ENCODE measurements at places on chromosomes 13 and 19.

GRCh38 chr19:35044317-35045117 lies 3.0 kb downstream of the HPN start:
- DNase-seq = no peak

DNA sequence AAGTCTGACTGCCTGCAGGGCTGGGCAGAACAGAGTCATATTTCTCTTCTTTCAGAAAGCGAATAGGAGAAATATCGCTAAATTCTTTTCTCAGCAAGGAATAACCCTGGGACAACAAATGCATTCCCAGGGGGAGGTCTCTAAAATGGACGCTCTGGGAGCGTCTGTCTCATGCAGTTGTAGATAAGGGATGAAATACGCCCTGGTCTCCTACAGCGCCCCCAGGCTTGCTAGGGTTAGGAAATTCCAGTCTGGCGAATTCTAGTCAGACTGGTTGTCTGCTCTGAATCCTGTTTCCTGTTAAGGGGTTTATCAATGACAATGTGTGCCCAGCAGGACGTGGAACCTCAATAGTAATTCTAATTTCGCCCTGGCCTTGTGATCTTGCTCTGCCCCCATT lies 1214.1 kb downstream of the DIAPH3 start:
- DNase-seq = no peak

GRCh38 chr19:5916181-5916708 lies 2.2 kb downstream of the CAPS start:
- DNase-seq = no peak

DNA sequence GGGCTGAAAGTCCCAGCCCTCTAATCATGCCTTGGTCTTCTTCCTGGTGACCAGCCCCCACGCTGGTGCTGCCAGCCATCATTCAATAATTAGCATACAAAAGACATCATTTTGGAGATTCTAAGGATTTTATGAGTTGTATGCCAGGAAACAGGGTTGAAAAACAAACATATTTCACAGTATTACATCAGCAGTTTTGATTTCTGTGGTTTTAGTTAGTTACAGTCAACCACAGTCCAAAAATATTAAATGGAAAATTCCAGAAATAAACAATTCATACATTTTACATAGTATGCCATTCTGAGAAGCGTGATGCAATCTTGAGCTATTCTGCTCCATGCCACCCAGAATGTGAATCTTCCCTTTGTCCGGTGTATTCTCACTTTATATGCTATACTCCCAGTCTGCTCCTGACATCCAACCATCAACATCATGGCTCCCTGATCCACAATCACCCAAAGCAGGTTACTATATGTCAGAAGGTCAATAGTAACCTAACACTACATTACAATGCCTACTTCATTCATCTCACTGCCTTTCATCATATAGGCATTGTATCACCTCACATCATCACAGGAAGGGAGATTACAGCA lies 49.2 kb downstream of the STOML3 start:
- no peak for DNase-seq

GRCh38 chr13:112602189-112602588 lies 14.2 kb upstream of the TUBGCP3 start:
- DNase-seq = no peak

GRCh38 chr13:50392977-50393376 lies 377.7 kb downstream of the KCNRG start:
- no peak for DNase-seq

DNA sequence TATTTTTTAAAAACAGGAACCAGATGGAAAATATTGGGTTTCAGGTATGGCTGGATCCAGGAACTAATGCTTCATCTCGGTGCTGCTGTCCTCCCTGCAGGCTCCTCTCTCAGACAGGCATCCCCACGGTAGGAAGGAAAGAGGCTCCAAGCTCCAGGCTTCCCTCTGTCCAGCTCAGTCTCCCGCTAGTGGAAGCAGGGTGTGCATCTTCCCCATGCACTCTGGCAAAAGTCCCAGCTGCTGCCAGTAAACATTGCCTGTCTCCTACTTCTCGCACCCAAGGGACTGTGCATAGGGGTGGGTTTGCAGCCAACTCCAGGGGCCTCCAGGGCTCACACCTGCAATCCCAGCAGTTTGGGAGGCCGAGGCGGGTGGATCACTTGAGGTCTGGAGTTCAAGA lies 29.2 kb downstream of the IL12RB1 start:
- no peak for DNase-seq

- DNase-seq = no peak
Measured at GRCh38 chr13:111590796-111591195, 270.4 kb downstream of the TEX29 start.

DNA sequence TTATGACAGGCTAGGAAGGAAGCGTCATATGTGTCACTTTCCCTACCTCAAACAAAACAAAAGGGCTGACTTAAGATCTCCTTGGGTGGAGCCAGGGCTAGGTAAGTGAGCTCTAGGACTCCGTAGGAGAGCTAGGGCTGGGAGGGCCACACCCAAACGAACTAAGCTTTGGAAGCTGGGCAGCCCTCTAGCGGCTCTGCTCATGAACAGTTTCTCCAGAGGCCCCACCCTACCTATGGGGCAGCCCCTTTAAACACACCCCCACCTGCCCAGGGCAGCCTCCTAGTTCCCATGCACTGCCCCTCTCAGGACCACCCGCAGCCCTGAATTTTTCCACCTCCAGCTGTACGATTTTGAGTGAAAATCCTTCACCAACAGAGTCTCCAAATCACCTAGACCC lies 3.5 kb downstream of the PEG3 start:
- DNase-seq = no peak

- no peak for DNase-seq
Measured at GRCh38 chr13:101881593-101881992, 429.1 kb downstream of the ITGBL1 start.

GRCh38 chr13:39385621-39386231 lies 217.3 kb downstream of the LHFPL6 start:
- DNase-seq = no peak

GRCh38 chr19:36719687-36720556 lies 32.5 kb downstream of the ZNF567 start:
- no peak for DNase-seq

GRCh38 chr19:7982103-7982502 lies 23.3 kb downstream of the ELAVL1 start:
- DNase-seq = no peak

DNA sequence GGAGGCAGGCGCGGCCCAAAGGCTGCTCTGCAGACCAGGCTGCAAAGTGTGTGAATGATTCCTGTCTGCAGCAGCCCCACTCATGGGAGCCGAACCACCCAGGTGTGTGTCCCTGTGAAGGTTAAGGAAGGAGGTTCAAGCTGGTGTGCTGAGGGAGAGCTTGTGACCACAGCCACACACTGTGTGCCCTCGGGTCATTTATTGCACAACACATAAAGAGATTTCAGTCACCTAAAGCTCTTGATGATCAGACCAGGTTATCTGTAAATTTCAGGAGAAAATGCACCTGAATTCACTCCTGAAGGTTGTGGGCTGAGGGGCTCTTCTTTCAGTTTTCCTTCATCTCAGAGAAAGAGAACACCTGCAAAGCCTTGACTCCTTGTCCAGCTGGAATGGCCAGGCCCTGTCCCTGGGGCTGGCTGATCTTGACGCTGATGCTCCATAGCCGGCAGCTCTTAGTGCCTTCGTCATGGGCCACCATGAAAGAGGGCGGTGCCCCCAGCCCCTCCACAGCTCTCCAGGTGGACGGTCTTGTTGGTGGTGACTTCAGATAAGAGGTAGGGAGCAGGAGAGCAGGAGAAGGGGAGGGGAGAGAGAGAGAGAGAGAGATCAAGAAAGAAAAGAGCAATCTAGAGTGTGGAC lies 110.8 kb upstream of the C1QTNF9B start:
- no peak for DNase-seq
